ENCODE measurements at places on chromosomes 11 and 22. TPM values are rescaled to one million over a fixed set of nuclear protein-coding genes. Genes with fewer than 3 reads are reported as not detected.

The UPK3A gene
- not detected for total RNA-seq

GRCh38 chr22:44276041-44276440 is 36.7 kb downstream of the SHISAL1 start:
- no peak for DNase-seq

DNA sequence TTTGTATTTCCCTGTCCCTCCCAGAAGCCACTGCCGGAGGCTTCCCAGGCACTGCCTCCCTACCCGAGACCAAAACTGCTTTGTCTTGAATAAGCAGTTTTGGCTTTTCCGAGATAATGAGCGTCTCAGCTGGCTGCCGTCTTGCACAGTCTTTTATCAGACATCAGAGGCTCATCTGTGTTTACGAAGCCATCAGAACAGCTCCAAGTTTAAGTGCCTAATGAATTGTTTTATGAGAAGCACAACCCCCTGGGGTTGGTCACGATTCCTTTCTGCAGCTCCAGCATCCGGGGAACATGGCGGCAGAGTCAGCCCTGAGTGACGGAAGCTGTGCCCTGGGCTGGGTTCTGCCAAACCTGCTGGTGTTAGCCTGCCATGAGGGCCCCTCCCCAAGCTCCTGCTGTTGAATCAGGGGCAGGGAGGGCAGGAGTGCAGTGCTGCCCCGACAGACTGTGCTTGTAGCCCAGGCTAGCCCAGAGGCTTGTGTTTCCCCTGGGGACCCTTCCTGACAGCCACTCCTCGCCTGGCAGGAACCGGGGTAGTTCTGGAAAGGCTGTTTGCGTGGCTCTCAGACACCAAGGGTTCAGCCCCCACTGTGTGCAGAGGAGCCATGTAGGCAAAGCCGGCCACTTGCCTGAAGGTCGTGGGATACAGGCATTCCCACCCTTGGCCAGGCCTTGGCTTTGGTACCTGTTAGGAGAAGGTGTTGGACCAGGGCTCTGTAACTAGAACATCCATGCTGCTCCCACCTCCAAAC is 96.1 kb downstream of the MORC2 start:
- DNase-seq: no peak

The ANO1 gene
- total RNA-seq: 6.8 TPM

DNA sequence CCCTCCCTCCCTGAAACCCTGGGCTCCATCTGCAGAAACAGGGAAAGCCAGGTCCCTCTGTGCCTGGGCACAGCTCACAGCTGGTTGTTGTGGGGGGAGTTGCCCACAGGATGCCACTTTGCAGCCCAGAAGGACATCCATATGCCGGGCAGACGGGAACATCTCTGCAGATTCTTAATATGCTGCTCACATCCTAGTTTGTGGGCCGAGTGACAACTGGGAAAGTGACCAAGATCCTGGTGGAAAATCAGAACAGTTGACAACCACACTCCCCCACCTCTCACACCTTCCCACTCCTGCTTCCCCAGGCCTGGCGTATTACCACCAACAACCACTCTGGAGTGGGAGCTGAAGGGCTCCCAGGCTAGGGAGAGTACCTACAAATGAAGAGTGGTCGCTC is 7.3 kb upstream of the SCGB1A1 start:
- DNase-seq: no peak

DNA sequence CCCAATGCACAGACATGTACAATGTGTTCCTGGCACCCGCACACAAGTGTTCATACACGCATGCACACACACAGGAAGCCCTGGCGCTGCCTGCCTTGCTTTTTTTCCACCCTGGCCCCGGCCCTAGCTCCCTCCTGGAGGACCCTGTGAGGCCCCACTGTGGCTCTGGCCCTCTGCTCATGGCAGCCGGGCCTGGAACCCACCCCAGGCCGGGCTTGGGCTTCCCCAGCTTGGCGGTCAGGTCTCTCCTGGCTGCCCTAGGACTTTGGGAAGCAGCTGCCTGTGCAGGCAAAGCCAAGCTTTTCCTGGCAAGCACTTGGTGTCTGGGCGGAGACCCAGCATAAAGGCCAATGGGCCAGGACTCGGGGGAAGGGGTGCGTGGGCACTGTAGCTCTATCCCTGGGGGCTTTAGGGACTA is 30.5 kb downstream of the CD82 start:
- DNase-seq: peak; percentile 70

The PICK1 gene
- total RNA-seq: 2.9 TPM

GRCh38 chr11:10606536-10607208 is 38.2 kb upstream of the LYVE1 start:
- DNase-seq: no peak

The SCARF2 gene
- total RNA-seq: 31.3 TPM

DNA sequence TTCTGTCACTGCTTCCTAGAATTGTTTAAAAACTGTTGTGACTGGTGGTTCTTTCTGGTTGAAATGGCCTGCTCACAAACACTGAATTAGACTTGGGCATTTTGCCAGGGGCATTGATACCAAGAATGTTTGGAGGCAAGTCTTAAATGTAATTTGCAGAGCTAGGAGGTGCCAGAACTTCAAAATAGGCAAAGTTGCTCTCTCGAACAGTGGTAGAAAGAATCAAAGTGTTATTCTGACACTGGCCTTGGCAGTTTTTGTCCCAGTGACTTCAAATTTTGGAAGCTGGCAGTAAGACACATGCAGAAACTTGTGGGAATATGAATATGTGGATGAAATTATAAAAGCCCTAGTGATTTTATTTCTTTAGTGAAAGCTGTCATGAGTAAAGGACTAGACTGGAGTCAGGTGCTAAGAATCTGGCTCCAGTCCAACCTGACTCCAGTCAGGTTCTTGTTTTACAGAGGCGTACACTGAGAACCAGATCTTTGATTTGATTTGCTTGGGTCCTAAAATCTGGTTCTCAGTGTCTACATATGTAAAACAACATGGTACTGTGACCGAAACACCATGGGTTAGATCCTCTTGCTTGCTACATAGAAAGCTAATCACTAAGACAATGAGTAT is 20.9 kb downstream of the SVIP start:
- no peak for DNase-seq

DNA sequence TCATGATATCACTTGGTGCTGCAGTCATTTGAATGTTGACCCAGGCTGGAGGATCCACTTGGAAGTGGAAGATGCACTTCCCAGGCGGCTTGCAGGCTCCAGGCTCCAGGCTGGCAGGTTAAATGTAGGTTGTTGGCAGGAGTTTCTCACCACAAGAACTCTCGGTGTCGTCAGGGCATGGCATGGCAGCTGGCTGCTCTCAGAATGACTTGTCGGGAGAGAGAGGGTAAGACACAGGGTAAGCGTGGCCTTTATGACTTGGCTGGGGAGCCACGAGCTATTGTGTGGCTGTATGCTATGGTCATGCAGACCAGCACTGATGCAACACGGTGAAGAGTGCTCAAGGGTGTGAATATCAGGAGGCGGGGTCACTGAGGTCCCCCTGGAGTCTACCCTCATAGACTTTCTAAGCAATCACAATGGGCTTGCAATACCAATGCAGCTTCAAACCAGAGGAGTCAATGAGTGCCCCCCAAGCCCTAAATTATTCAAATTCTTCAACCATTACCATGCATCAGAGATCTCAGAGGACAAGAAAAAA is 1027.7 kb downstream of the OPCML start:
- DNase-seq: no peak

- no peak for DNase-seq
Measured at GRCh38 chr22:38724926-38725571, 19.3 kb downstream of the GTPBP1 start.

The CCDC188 gene
- total RNA-seq: 2.7 TPM

The TTC28 gene
- 121 TPM for total RNA-seq

DNA sequence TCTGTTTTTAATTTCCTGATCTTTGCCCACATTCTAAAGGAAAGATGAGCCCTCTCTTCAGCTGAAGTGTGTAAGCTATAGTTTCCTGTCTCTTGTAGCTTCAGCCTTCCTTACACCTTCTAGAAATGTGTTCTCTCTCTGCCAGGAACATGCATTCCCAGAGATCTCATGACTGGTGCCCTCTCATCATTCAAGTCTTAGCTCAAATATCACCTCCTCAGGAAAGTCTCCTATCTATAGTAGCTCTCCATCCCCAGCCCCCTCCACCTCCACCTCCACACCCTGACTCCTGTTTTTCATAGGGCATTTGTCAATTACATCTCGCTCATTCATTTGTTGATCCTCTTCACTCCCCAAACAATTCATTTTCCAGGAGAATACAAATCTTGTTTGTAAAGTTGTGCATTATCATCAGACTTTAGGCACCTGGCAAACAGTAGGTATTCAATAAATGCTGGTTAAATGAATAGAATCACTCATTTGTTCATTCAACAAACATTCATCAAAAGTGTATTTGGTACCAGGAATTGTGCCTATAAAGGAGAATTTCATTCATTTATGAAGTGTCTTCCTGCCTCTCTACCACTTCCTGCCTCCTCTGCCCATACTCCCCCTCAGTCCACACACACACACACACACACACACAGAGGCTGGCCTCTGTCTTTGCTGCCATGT is 160.3 kb downstream of the BBOX1 start:
- DNase-seq: no peak

DNA sequence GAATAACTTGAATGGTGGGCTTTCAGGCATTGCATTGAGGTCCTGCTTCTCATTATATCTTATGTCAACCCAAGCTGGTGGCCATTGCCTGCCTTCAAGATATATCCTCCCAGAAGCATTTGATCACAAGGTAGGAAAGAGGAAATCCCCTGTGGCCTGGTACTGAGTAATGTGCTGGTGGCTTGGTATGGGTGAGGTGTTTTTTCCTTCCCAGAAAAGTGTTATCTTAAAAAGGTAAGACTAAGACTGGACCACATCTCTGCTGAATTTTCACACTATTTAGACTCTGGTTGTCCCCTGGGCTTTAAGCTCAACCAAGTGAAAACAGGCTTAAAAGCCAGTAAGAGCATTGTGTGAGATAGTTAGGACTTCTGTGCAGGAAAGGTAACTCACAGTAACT is 3.7 kb downstream of the INSC start:
- DNase-seq: no peak

- DNase-seq: no peak
Measured at GRCh38 chr22:47884200-47884599, 1121.8 kb downstream of the TBC1D22A start.

GRCh38 chr22:34798605-34799004 is 267.4 kb upstream of the ISX start:
- DNase-seq: no peak

The SLC22A9 gene
- not detected for total RNA-seq

- DNase-seq: no peak
Measured at GRCh38 chr11:108576523-108576922, 17.0 kb downstream of the EXPH5 start.

GRCh38 chr11:45947885-45948284 is 25.4 kb downstream of the LARGE2 start:
- no peak for DNase-seq

GRCh38 chr11:112771851-112772250 is 189.4 kb upstream of the NCAM1 start:
- no peak for DNase-seq

The FAT3 gene
- 2.6 TPM for total RNA-seq

GRCh38 chr11:68756171-68756766 is 4.9 kb upstream of the TESMIN start:
- DNase-seq: no peak

The MOGAT2 gene
- not detected for total RNA-seq

DNA sequence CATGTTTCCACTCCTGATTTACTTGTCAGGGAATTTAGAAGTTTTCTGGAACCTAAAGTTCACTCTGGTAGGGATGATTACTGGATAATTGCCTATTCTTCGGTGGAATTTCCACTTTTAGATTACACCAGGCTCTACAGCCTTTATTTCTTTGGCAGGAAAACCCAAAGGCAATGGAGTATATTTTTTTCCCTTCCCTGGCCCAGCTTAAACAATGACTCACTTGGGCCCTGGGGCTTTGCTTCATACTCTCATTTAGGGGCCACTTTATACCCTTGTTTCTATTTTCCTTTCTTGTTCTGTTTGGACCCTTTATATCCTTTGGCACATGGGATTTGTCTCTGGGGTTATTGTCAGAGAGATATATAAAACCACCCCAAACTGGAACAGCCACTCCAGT is 114.7 kb downstream of the CSTPP1 start:
- DNase-seq: peak; percentile 21

DNA sequence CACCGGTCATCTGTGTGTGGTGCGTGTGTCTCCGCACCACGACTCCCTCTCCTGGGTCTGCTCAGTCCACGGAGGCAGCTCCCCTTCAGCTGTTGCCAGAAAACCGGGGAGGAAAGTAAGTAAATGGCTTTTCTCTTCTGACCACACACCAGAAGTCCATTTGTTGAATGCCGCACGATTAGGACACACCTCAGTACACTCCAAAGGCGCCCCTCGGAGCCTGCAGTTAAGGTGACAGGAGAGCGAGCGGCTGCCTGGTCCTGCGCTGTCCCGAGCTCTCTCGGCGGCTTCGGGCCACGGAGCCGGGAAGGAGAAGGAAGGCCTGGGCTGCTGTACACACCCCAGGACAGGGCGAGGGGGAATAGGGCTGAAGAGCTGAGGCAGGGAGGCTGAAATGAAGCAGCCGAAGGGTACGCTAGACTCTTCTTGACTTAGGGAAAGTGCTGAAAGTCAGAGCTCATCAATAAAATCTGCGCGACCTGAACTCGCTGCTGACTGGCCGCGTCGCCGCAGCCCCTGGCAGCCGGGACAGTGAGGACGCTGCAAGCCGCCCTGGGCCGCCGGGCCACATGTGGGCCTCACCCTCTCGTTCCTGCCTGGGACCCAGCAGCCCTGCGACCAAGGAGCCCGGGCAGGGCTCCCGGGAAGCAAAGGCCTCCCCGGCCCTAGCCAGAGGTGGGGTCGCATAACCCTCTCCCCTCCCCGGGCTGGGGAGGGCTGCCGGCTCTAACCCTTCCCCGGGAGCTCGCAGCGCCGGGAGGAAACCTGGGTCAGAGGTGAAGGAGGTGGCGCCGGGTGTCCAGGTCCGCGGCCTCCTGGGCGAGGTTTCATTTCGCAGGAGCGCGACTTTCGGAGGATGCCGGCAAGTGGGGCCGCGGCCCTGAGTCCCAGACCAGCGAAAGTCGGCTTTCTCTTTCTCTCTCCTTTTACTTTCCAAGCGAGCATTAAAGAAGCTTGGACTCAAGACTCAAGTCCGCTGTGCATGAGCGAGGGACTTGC is 1.6 kb upstream of the PAX6 start:
- DNase-seq: no peak
